ENCODE measurements at places on chromosomes 5 and 9. TPM values are rescaled to one million over a fixed set of nuclear protein-coding genes. Genes with fewer than 3 reads are reported as not detected.

Gene PLAC8L1
- 0.96 TPM for total RNA-seq

- no peak within 1 kb of the TSS for H3K27ac ChIP-seq
- DNase-seq = no peak
- H3K4me1 ChIP-seq = no peaks in the 10 kb centered on the region
- no peaks in the 10 kb centered on the region for H3K27me3 ChIP-seq
These were observed at the start of gene CXCL14 for GRCh38 chr5:135578685-135579341. TSS of gene CXCL14 (minus strand) at chr5:135578991. CDS start at chr5:135578778, 213 bp downstream.

GRCh38 chr5:175306381-175306780 is 137.6 kb downstream of the DRD1 start:
- DNase-seq = no peak
- H3K36me3 ChIP-seq = no peaks in the 10 kb centered on the region
- no peaks in the 10 kb centered on the region for H3K4me1 ChIP-seq
- no peaks in the 10 kb centered on the region for H3K27me3 ChIP-seq
- no peak overlapping the region for H3K27ac ChIP-seq
- H3K4me3 ChIP-seq = no peak overlapping the region

Gene DBH
- total RNA-seq = not detected

- H3K36me3 ChIP-seq = no peaks in the 10 kb centered on the region
- H3K4me3 ChIP-seq = no peak overlapping the region
- H3K27ac ChIP-seq = no peak overlapping the region
These were observed 236.0 kb downstream of the CD180 start for GRCh38 chr5:66960369-66961137.

GRCh38 chr5:77423022-77423750 is 68.9 kb downstream of the WDR41 start:
- no peaks in the 10 kb centered on the region for H3K36me3 ChIP-seq
- no peak overlapping the region for H3K27ac ChIP-seq
- H3K4me1 ChIP-seq = no peaks in the 10 kb centered on the region
- DNase-seq = no peak

GRCh38 chr5:67543720-67544270 is 347.2 kb upstream of the CD180 start:
- H3K4me1 ChIP-seq = peaks cover 4% of the 10 kb centered on the region
- no peak overlapping the region for H3K4me3 ChIP-seq
- no peaks in the 10 kb centered on the region for H3K36me3 ChIP-seq
- H3K27me3 ChIP-seq = no peaks in the 10 kb centered on the region
- DNase-seq = no peak

DNA sequence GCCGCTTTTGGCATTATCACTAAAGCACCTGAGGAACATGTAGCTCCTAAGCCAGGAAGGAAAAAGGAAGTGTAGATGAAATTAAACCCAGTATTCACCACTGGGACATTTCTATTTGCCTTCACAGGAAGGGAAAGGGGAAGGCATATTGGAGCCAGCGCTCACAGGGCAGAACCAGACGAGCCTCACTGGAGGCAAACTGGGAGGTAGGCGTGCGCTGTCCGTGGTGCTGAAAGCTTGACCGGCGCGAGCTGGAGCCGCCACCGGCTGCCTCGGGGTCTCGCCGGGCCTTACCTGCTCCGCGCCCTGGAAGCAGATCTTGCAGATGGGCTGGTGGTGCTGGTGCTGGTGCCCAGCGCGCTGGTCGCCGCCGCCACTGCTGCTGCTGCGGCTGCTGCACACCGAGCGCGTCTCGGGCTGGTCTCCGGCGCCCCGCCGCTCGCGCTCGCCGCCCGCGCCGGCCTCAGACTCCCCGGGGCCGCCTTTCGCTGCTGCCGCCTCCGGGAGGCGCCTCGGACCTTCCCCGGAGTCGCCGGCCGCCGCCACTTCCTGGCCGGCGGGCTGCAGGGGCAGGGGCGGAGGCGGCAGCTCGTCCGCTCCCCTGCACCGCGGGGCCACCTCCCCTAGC is 732 bp downstream of the MARCHF11 start:
- no peak for DNase-seq
- H3K27ac ChIP-seq = no peak overlapping the region
- no peaks in the 10 kb centered on the region for H3K27me3 ChIP-seq
- no peaks in the 10 kb centered on the region for H3K4me1 ChIP-seq
- no peak overlapping the region for H3K4me3 ChIP-seq

Data from CD8-positive, alpha-beta memory T cell (primary cell).